ENCODE measurements at places on chromosomes 1 and 21. TPM values are rescaled to one million over a fixed set of nuclear protein-coding genes. Genes with fewer than 3 reads are reported as not detected.
A peak's percentile ranks its signal among the peaks of the same experiment; 100 is the strongest.

DNA sequence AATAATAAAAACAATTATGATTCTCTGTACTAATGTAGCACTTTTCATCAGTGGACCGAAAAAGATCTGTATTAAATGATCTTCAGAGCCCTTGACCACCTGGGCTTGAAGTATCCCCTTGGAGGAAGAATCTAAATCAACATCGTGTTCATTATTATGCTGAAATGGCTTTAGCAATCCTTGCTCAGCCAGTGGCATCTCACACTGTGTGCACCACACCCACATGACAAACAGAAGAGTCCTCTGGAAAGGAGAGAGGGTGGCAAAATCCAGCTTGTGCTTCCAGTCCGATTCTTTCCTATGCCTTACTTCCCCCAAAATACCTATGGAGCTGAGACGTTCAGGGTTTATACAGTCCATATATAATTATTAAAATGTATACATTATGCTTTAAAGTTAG is 318.5 kb upstream of the RUNX1 start:
- DNase-seq, result peak; percentile 4

DNA sequence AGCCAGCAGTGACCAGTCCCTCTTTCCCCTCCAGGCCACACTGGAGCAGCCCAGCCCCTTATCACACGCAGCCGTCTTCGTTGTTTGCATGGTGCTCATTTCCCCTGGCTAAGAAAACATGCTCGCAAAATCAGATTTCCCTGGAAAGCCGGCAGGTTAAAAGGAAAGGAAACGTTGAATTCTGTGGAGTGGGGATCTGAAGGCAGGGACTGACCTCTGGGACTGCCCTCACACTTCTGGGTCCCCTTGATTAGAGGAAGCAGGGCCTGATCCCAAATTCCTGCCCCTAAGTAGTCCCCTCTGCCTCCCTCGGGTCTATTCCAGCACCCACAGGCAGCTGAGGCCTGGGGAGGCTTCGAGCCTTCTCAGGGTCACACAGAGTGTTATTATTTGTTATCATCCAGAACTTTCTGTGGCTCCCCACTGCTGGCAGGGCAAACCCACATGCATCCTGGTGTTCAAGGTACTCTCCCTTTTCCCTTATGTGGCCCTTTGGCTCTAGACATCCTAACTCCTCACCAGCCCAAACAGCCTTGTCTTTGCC is 125.2 kb upstream of the ZBTB40 start:
- no peak for DNase-seq

- DNase-seq, result no peak
These were observed 1.6 kb upstream of the PTPN7 start for GRCh38 chr1:202162047-202162417.

SH2D5 gene
- polyA plus RNA-seq, result 4.6 TPM

BSND gene
- polyA plus RNA-seq, result 0.50 TPM

GRCh38 chr1:7299329-7299799 is 471.7 kb upstream of the VAMP3 start:
- DNase-seq, result peak; percentile 37

LRRC38 gene
- polyA plus RNA-seq, result not detected

OR2L13 gene
- polyA plus RNA-seq, result not detected

DNA sequence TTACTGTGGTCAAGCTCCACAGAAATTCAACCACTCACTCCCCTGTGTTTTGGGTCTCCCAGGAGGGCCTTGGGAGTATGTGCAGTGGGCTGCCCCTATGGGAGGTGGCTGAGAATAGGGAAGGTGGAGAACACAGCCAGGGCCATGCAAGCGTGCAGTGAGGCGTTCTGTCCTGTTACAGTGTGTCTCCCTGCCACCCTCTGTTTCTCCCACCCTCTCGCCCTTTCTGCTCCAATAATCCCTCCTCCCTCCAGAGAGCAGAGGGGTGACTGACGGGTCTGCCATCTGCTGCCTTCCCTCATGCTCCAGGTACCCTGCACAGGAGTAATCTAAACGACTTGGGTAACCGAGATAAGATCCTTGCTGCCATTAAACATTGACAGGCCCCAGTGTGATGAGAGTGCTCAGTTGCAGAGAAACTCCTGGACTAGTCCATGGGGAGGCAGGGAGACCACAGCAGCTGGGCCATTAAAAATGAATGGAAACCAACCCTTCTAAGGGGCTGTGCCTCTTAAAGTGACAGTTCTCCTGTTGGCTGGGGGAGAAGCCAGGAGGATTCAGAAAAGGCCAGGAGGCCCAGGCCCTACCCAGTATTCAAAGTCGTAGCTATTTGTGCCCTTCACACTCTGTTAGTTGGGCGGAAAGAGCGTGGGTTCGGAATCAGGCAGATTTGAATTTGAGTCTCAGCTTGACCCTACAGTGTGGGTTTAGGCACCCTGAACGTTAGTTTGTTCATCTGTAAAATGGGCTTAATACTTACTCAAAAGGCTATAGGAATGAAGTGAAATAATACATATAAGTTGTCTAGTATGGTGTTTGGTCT is 22.4 kb upstream of the BTG2 start:
- no peak for DNase-seq

GRCh38 chr1:228378873-228379460 is 27.7 kb downstream of the TRIM11 start:
- DNase-seq, result peak; percentile 55

DNA sequence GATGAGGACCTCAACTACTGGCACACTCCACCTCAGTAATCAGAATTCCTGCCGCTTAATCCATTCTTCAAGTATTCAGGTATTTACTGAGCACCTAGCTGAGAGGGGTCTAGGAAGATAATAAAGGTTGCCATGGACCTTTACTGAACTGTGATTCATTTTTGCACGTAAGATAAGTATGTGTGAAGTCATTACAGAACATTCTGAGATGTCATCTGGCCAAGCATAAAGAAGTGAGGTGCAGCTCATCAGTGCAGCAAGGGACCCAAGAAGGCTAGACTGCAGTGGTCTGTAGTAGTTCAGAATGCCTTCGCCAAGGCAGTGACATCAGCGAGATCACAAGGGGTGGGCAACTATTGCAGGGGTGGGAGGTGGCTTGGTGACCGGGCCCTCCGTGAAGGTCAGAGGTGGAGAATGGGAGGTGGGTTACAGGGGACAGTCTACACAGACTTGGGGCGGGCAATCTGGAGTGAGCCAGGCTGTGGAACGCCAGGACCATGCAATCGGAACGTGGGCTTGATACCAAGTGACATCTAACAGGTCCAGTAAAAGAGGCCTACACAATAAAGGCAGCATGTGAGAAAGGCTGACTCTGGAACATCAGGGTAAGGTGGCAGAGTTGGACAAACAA is 107.4 kb downstream of the SLC45A1 start:
- DNase-seq, result no peak

DNA sequence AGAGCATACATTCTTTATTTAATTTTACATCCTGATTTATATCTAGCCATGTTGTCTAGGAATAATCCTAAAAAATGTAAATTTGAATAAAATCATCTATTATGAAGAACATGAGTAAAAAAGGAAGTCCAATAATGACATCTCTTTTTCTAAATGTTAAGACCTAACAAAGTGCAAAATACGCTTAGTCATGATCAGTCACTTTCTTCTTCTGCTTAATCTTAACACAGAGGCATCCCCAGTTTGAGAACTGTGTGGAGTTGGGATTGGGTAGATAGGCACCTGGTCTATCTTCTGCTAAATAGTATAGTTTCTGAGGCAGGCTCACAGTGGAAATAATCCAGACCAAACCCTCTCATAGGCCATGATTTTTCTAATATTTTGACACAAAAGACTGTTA is 311.7 kb upstream of the LRRC7 start:
- no peak for DNase-seq

LCE6A gene
- not detected for polyA plus RNA-seq

DNA sequence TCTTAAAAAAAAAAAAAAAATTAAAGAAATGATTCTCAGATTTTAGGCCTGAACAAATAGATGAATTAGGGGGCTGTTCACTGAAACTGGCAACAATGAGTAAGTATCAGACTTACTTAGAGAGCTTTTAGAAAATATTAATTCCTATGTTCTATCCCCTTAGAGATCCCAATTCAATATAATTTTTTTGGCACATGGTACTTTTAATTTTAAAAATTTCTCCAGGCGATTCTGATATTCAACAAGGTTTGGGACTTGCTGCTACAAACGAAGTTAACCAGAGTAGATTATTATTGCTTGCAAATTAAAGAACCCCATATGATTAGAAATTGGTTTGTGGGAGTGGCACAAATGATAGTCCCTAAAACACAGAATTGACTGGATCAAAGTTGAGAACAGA is 11.4 kb downstream of the SCMH1 start:
- DNase-seq, result no peak

DNA sequence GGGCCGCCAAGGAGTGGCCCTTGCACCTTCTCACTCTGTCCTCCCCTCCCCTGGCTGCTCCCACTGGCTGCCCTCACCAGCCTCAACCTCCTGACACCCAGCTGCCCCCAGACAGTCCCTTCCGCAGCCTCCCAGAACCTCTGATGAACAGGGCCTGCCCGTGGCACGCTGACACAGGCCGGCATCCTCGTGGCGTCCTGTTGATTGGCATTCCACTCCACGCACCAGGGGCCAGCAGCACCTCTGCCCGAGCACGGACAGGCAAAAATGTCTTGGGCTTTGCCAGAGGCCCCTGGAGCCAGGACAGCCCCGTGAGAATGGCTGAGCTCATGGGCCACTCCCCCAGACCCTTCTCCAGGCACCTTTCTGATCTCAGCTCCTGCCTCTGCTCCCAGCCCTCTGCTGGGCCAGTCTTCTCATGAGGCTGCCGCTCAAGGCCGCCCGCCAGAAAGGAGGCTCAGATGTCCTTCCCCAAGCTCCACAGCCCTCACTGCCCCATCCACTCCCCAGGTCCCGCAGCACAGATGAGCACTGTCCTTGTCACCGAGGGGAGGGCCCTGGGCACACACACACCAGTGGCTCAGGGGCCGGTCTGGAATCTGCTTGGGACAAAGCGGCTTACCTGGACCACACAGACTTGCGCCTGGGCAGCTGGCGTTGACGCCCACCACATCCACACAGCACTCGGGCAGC is 15.8 kb upstream of the RNF223 start:
- no peak for DNase-seq

DNA sequence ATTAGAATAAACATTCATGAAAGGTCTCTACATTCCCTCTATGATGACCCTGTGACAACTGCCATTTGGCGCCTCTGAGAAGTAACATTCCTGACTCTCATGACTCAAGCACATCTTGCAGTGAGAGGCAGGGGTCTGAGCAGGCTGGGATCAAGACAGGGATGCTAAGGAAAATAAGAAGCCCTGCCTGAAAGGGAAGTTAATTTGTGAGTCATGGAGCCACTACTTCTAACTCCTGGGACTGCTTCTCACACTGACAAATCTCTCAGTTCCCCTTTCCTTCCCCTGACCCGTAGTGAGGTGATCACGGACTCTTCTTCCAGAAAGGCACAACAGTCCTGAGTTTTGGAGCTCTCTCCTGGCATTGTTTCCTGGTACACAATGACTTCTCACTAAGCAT is 231.9 kb downstream of the TNR start:
- DNase-seq, result no peak

DNA sequence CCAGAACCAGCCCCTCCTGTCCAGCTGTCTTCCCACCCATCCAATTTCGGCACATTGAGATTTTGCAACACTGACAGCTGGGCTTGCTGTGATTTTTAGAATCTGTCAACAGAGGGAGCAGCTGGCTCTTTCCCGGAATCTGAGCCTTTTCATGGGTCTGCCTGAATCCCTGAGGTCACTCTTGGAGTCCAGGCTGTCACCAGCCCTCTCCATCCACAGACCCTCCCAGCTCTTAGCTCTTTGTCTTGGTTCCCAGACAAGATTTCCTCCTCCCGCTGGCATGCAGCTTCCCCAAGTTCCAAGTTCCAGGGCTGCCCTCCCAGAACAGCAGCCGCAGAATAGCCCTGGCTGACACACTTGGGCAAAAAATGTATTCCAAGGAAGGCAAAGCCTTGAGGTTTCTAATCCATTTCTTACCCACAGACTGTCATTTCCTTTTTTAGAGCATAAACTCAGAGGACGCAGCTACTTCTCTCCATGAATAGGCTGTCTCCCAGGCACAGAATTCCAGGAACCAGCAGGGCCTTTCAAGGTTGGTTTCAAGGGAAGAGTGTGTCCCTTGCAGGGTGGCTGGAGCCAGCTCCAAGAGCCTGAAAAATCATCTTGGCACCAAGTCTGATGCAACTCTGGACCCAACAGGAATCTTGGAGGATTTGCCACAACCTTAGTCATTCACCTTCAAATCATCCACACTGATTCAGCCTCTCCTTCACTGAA is 7.1 kb upstream of the TMEM61 start:
- DNase-seq, result peak; percentile 70

- DNase-seq, result peak; percentile 77
These were observed 325.0 kb upstream of the ESRRG start for GRCh38 chr1:217048104-217048707.

PGLYRP3 gene
- polyA plus RNA-seq, result not detected

GRCh38 chr1:215890438-215890837 is 323.3 kb downstream of the KCTD3 start:
- DNase-seq, result no peak

DNA sequence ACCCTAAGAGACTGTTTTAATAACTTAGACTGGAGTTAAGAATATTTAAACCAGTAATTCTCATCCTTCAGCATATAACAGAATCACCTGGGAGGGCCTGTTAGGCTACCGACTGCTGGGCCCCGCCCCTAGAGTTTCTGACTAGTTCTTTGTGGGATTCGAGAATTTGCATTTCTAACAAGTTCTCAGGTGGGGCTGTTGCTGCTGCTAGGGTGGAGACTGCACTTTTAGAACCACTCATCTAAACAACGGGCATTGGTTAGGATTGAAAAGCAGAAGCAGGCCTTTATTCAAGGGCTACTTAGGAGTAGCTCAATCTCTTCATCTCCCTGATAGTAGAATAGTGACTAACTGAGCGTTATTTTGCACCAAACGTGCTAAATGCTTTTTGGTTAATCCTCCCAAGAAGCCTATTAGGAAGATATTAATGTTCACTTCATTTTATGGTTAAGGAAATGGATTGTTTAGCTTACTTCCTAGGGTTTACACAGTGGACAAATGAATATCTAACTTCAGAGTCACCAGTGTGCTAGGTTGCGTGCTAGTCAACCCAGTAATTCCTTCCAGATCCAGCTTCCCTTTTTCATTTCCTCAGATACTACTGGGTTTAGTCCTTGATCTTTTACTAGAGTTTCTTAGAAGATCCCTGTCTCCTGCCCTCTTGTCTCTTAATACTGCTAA is 31.1 kb upstream of the UAP1 start:
- peak; percentile 85 for DNase-seq

DNA sequence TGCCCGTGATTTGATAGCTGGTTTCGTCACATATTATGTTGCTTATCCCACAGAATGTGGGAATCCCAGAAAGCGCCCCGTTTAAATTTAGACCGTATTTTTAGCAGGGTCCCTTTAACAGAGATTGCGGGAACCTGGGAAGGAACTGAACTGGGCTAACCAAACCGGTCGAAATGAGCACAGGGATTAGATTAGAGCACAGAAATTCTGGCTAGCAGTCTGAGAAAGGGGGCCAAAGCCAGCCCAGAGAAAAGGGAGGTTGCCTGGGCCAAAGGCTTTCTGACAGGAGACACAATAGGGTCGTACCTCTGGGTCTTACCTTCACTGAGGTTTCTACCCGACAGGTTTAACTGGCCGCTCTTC is 327 bp downstream of the LRRC40 start:
- no peak for DNase-seq

ZNF683 gene
- polyA plus RNA-seq, result not detected

PLEKHN1 gene
- polyA plus RNA-seq, result 1.4 TPM

All from GM23338 (cell line).